ENCODE measurements at places on chromosomes 3 and 15. TPM values are rescaled to one million over a fixed set of nuclear protein-coding genes. Genes with fewer than 3 reads are reported as not detected.

DNA sequence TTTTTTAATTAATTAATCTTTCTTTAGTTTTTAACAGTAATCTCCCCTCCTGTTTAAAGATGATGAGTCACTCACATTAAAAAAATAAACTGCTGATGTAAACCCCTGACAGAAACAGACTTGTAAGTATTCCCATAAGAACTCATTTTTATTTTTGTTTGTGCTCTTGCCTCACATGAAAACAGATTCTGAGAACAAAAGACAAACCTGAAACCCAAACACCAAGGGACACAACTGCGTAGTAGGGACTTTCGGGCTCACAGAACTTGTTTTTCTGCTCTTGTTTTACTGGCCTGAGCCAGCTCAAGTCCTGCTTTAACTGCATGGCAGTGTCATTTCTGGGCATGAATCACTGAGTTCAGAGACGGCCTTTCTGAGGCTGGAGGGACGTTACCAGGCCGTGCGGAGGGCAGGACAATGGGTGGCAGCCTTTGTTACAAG, 600.8 kb downstream of the FOXP1 start:
- DNase-seq: no peak

DNA sequence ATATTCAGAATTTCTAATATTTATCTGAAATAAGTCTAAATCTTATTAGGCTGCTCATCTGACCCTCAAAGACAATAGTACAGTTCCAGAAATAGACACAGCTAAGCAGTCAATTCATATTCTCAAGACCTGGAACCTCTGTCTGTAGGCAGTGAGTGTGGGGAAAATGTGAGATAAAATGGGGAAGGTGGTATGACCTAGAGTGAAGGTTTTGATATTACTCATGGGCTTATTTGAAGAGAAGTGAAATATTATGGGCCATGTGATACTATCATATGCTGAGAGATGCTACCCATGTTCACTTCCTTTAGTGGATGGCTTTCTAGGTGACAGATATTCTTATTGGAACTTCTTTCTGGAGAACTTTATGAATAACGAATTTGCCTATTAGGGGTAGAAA, 33.5 kb downstream of the TGFBR2 start:
- no peak for DNase-seq

- no peak for DNase-seq
These were observed 544.4 kb downstream of the DIPK2A start for GRCh38 chr3:144516026-144516425.

DNA sequence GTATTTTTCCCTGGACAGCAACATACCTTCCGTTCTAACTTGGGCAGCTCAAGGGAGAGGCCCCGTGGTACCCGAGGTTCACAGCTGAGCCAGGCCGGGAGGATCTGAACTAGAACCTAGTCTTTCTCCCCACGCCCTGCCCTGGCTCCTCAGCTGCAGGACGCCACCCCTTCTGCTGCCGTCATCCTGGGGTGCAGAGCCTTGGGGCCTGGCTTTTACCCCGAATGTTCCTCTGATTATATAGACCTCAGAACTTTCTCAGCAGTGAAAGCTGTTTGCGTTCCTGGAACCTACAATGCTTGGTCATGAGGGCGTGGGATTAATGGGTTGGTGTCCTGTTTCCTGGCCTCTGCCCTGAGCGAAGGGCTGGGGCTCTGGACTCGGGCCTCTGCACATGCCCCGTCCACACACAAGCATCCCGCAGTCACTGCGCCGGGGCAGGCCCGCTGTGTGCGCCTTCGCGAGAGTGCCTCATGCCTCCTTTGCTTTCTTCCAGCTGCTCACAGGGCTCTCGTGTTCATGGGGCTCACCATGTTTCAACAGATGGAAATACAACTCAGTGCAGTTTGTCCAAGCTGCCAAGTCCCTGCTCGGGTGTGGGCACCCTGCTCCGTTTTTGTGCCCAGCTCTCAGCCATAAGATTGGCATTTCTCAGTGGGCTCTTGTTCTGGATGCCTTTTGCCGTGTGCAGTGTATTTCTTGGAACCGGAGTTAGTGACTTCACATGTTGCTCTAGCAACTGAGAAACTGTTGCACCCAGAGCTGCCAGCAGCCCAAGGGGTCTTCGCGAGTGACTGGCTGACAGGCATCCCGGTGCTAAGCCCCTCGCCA, 20.4 kb downstream of the SYNM start:
- no peak for DNase-seq

DNA sequence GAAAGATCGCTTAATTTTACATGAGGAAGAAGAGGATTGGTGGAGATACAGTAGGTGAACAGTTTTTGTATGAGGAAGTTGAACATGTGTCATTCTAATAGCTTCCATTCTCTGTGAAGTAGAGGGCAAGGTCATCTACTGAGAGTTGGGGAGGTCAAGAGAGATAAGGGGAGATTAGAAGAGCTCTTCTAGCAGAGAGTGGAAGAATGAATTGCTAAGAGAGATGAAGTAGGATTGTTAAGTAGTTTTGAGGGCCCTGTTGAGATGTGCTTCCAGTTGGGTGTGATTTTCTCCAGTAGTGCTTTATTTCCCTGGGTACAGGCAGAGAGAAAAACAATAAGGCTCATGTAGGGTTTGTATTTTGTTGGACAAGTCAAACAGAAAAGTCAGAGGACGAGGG, 5.2 kb downstream of the OPA1 start:
- no peak for DNase-seq

GRCh38 chr15:85045615-85046014, 64.0 kb downstream of the PDE8A start:
- no peak for DNase-seq

- DNase-seq: no peak
These were observed 71.7 kb downstream of the TTBK2 start for GRCh38 chr15:42848846-42849245.

GRCh38 chr15:63157891-63158431, 684 bp upstream of the RPS27L start:
- peak; percentile 59 for DNase-seq

DNA sequence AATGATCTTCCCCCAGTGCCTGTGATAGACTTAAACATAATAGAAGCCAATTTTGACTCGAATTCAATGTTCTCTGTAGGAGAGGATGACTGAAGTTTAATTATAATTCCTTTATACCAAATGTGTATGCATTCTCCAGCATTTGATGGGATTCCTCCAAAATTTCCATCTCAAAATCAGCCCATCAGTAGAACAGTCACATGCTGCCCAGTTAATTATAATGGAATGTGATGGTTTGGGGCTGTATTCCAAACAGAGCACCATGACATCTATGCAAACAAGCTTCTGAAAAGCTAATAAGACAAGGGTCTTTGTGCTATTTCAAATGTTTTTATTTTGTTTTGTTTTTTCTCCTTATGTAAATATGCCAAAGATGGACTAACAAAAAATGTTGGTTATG, 127.7 kb upstream of the SPATA16 start:
- no peak for DNase-seq

- no peak for DNase-seq
These were observed 1.2 kb downstream of the IGDCC4 start for GRCh38 chr15:65421360-65422215.

- no peak for DNase-seq
These were observed 20.1 kb upstream of the LDHAL6B start for GRCh38 chr15:59186501-59186900.

DNA sequence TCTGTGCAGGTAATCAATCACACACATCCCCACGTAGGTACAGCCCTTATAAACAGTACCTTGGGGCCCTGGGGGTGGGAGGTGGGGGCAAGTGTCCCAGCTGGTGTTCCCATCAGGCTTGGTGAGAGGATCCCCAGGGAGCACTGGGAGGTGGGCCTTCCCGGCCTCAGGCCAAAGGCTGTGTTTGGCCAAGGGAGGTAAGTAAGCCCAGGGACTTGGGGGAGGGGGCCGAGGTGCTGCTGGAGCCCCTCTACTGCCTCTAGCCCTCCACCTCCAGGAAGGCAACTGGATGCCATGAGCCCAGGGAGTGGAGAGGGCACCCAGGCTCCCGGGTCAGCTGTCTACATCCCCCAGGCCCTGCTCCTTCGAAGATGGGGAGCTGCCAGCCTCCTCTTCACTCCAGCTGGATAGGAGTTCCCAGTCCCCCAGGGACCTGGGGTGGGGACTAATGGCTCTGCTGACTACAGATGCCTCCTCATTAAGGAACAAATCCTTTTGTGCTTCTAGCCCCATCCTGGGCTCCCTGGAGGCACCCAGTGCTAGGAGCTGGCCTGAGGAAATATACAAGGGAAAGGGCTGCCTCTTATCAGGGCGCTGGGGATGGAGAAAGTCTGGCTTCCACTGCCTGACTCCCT, 33.1 kb downstream of the RNU5B-1 start:
- DNase-seq: no peak

DNA sequence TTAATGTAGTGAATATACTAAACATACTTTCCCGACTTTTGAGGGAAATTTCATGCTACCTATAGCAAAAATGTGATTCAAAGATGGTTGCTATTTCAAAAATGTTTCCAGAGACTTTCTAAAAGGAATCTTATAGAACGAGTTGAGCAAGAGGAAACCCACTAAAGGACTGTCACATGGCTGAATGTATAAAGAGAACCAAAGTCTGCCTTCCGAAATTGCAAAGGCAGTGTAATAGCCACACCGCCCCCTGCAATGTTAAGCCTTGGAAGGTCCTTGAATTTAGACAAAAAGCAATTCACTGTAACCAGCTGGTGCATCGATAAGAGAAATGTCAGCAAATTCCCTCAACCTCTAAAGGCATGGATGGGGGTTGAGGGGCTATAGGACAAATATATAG, 142.8 kb downstream of the CHL1 start:
- no peak for DNase-seq

DNA sequence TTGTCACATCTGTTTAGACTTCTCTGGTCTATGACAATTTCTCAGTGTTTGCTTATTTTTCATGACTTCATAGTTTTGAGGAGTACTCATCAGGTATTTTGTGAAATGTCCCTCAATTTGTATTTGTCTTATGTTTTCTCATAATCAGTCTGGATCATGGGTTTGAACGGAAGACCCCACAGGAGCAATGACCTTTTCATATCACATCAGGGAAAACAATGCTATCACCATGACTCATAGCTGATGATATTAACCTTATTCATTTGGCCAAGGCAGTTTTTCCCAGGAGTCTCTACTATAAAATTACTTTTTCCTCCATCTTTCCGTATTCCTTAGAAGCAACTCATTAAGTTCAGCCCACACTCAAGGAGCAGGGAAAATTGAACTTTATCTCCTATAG, 32.7 kb downstream of the AADACL2 start:
- no peak for DNase-seq

DNA sequence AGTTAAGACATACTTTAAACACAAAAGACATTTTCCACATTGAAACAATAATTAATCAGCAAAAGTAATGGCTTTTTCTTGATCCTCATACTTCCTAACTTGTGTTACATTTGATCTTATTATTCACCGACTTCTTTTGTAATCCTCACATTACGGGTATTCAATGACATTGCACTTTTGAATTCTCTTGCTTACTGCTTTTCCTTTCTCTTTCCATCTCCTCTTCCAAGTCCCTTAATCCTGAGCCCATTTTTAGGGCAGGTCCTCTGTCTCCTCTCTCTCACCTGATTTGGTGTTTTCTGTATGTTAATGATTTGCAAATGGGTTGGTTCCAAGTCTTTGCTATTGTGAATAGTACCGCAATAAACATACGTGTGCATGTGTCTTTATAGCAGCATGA, 48.5 kb upstream of the RAP2B start:
- no peak for DNase-seq

DNA sequence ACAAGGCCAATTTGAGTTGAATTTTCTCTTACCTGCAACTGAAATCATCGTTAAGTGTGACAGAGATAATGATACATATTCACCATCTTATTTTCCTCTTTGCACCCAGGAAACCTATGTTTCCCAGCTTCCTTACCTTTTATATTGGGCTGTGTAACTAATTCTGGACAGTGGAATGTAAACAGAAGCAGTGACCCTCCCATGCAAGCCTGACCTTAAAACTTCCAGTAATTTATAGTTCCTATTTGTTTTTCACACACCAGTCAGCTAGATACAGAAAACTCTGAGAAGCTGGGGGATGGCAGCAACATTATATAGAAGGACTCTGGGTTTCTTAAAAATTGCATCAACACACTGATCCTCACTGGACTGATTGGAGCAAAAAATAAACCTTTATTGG, 4.5 kb upstream of the ZNF280D start:
- DNase-seq: no peak

DNA sequence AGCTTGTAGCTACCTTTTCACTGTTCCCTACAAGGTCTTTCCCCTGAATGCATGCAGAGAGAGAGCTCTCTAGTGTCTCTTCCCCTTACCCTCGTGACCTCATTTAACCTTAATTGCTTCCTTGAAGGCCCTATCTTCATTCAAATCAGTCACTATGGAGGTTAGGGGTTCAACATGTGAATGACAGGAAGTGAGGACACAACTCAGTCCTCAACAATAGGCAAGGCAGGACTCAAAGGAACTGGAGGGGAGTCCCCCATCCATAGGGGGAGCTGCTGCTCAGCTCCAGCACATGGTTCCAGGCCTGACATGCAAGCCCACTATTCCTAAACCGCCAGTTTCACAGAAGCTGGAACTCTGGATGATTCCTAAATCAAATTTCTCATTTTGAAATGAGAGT, 33.8 kb upstream of the GYG1 start:
- peak; percentile 49 for DNase-seq

DNA sequence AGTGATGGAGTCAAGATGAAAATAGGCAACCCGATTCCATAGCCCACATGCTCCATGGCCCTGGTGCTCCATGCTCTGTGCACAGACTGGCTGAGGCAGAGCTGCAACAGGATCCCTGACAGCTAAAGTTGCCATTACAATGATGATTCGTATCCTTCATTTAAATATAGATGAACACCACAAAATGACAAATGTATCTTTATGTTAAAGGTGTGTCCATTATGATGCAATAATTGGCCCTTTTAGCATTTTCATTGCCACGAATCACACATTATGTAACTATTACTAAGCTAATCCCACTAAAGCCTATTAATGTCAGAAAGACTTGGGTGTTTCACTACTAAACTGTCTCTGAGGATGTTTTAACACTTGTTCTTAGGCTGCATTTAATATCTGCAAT, 270.2 kb upstream of the THBS1 start:
- no peak for DNase-seq

GRCh38 chr3:79067734-79068133, 700.1 kb downstream of the ROBO1 start:
- no peak for DNase-seq

DNA sequence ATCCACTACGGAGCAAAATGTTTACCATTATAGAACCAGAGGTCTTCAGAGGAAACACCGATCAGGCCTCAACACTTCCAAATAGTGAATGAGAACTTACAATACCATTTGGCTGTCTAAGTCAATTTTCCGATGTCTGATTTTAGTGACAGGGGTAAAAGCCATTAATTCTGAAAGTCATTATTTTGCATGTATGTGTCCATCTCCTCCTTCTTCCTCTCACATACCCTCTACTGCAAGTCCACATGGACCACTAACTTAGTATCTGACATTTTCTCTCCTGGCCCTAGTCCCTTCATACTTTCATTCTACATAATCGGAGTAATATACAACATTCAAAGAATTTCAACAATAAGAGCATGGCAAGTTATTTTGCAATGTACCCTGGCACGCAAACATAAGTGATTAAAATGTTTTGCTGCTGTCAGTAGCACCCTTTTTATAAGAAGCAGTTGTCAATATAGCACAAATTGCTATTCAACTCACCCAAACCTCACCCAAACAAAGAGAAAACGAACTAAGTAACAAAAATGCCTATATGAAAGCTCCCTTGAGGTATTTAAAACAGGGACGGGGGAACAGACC, 1.9 kb downstream of the TOP2B start:
- no peak for DNase-seq

GPR156 gene
- total RNA-seq: 2.1 TPM

CPLX3 gene
- not detected for total RNA-seq

CYP11A1 gene
- 1.9 TPM for total RNA-seq

SKIL gene
- total RNA-seq: 266 TPM

BCHE gene
- 1.9 TPM for total RNA-seq

EPHA3 gene
- 0.33 TPM for total RNA-seq

LNP1 gene
- total RNA-seq: 8.7 TPM

TMEM266 gene
- total RNA-seq: 2.6 TPM
